ENCODE measurements at places on chromosomes 11 and 22.

- no peak for DNase-seq
These were observed 48.0 kb downstream of the KDM2A start for GRCh38 chr11:67167091-67167490.

DNA sequence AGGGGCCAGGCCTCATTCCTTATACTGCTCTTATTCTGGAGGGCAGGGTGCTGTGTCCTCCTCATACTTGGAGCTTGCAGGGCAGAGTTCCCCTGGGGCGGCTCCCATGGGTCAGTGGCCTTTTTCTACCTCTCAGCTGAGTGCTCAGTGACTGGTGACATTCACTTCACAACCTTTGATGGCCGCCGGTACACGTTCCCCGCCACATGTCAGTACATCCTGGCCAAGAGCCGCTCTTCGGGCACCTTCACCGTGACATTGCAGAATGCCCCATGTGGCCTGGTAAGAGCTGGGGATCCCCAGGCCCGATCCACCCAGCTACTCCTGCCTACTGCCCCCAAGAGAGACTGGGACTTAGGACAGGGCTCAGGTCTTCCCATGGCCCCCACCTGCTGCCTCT, 14.5 kb downstream of the OTOG start:
- DNase-seq = no peak

- DNase-seq = no peak
These were observed 44.2 kb upstream of the TH start for GRCh38 chr11:2215561-2216399.

DNA sequence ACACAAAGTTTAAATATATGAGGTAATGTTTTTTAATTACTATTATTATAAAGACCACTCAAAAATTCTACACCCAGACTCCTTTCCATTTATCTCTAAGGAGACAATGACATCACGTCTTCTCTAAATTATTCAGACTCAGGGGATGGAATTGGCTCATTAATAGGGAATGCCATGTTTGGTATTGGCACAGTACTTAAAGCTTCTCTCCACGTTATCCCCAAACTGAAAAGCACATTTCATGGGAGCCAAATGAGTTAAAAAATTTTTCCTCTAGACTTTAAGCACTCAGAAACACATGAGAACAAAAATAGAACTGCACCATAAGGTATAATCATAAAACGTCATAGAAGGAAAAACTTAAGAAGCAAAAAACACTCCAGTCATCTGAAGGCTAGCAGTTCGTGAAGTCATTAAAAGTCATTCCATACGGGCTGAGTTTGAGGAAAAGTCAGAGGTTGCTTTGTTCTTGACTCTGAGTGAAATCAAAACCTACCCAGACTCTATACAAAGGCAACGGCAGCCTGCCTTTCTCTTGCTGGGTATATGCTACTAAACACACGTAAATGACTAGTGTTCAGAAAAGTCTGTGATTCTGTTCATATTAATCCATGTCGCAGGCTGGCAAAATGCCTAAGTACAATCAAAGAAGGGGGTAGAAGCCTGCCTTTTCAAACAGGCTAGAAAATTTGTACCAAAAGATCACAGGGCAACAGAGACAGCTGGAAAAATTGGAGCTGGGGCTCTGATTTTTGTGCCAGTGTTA, 8.7 kb upstream of the MPPED2 start:
- no peak for DNase-seq

DNA sequence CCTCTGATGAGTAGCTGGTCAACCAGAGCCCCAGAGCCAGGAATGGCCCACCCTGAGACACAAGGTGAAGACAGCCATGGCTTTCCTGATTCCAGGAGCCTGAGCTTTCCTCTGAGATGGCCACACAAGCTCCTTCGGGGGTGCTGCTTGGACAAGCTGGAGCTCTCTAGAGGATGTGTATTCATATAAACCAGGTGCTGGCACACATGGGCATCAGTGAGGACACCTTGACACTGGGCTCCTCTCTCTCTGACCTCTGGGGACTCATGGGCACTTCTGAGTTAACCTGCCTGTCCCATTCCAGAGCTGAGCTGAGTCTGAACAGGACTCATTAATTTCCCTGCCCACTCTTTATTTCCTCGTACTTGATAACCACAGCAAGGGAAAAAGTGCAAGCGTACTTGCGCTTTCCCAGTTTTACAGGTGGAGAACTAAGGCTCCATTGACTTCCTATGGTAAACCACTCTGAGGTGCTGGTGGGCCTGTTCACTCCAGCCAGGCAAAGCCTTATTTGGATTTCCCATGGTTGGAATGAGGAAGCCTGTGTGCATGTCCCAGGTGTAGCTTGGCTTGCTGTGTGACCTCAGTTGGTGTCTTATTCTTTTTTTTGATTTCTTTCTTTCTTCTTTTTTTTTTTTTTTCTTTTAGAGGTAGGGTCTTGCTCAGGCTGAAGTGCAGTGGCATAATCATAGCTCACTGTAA, 25.4 kb downstream of the INSC start:
- DNase-seq = no peak

DNA sequence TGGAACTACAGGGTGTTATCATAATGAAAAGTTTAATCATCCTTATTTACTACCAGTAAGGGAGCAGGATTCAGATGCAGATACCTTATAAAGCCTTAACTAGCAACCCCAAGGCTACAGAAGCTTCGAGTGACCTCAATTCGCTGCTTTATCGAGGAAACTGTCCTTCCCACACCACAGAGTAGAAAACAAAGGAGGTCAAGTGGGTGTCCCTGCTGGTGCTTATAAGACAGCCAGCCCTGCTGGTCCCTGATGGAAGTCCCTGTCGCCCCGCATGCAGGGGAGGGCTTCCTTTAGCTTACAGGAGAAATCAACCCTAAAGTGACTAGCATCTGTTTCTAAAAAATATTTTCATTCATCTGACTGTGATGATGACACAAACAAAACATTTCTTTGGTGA, 7.3 kb downstream of the MN1 start:
- no peak for DNase-seq

GRCh38 chr11:109853156-109853776, 239.9 kb upstream of the ZC3H12C start:
- peak; percentile 7 for DNase-seq

GRCh38 chr22:20248461-20248978, 19.6 kb downstream of the RTN4R start:
- DNase-seq = no peak

DNA sequence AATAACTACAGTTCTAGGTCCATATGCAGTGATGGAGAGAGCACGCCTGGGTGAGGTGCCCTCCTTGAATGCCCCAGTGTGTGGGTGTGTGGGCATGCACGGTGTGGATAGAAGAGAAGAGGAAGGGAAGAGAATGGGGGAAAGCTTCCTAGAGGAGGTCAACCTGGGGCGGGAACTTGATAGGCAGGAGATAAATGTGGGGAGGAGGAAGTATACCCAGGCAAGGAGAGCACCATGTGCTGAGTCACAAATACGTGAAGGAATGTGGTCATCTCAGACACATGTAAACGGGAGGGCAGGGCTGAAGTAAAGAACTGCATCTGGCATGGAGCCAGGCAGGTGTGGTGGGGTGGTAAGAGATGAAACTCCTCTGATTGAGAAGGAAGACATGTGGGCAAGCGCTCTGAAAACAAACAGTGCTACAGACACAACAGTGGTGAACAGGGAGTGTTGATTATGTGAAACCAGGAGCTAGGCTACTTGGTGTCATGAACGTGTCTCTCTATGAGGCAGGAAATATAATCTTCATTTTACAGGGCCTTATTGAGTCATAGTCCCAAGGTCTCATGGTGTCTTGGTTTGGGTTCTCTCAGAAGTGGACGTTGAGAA, 61.5 kb upstream of the EED start:
- no peak for DNase-seq

GRCh38 chr11:117946156-117946841, 17.1 kb upstream of the TMPRSS13 start:
- DNase-seq = no peak
